ENCODE measurements at places on chromosomes 6 and 20.
A peak's percentile ranks its signal among the peaks of the same experiment; 100 is the strongest.

- no peak for DNase-seq
These were observed 37.2 kb downstream of the MGME1 start for GRCh38 chr20:18005990-18006364.

GRCh38 chr20:15603978-15604805, 969.1 kb downstream of the KIF16B start:
- no peak for DNase-seq

DNA sequence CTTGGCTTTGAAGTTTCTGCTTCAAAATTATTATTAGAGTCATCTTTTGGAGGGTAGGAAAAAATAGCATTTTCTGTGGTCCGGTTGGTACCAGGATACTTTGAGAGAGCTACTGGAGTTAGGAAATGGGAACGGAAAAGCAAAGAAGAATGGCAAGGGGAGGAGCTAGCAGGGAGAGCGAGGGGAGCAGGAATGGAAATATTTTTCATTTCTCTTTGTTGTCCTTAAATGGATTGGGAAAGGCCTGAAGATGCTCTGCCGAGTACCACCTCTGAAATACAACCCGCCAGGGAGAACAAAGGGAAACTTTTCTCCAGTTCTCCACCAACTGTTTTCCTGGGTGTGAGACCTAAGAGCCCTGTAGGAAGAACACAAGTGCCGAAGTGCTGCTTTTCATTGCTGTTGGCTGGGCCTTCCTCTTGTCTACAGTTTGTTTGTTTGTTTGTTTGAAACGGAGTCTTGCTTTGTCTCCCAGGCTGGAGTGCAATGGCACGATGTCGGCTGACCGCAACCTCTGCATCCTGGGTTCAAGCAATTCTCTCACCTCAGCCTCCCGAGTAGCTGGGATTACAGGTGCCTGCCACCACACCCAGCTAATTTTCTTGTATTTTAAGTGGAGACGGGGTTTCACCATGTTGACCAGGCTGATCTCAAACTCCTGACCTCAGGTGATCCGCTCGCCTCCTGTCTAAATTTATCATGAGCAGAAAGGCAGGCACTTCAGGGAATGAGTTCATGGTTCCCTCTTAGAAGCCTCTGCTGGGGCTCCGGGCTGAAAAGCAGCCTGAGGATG, 3.5 kb upstream of the TRAF3IP2 start:
- no peak for DNase-seq

DNA sequence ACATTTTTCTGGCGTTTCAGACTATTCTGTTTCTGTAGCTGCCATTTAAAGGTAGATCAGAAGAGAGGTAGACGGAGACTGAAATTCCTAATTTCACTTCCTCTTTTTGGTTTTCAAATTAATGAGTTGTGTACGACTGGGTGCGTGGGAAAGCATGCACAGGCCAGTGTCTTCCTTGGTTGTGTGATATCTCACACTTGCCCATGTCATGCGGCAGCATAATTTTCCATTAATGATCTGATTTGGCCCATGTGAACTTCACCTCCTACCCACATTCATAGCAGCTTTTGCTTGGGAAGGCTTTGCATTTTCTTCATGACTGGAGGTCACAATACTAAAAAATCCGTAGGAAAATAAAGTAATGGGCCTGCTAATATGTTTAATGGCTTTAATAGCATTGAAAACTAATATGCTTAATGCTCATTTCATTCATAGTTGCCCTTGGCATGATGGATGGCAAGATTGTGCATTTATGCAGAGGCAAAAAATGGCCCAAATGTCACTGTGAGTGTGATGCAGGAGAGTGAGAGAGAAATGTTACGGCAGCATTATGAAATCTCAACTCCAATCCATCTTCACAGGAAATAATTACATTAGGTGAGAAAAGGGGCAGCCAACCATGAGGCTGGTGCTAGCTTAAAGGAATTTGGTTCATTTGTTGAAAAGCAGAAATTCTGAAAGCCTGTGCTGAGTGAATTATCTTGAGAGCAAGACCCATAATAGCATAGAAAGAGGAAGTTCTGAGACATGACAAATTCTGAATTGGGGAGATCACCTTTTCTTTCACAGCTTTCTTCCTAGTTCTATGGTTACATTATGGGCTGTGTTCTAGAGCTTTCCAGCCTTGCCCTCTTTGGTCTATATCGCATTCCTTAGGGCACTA, 69.0 kb upstream of the UST start:
- DNase-seq = no peak

DNA sequence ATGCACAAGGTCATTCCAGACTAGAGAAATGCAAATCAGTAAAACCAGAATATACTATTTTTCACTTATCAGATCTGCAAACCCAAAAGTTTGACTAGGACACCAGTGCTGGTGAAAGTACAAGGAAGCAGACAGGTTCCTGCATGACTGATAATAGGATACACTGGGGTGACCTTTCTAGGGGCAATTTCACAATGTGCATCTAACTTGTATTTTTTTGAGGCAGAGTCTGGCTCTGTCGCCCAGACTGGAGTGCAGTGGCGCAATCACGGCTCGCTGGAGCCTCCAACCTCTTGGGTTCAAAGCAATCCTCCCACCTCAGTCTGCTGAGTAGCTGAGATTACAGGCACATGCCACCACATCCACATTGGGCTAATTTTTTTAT, 11.4 kb downstream of the COMMD7 start:
- no peak for DNase-seq

DNA sequence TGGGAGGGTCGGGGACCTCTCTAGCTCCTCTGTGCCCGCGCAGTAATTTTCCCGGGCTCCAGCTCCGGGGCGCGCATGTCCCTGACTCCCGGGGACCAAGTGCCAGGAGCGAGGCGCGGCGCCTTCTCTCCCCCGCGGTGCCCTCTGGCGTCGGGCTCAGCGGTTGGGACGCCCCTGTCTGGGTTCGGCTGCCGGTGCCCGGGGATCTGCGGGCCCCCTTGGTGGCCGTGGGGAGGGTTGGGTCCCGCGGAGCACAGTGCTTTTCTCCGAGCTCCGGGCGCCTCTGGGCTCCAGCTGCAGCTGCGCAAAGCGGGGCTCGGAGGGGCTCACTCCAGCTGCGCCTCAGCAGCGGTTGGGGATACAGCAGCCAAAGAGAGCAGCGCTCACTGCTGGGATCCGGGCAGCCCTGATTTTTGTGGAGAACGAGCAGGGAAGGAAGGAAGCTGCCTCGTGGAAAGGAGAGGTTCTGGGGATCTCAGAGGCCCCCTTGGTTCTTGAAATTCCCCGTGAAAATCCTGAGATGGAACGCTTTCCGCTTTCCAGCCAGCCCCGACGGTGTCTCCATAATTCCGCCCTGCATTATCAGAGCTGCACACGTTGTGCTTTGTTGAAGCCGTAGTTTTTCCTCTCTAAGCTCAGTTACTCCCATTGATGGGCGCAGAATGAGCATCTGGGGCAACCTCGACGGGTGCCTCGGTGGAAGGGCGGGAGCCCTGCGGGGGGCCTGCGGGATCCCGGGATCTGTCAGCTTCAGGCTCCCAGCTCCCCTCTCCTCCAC, 861 bp downstream of the PPP1R14C start:
- DNase-seq = peak; percentile 50

GRCh38 chr6:100116411-100117194, 122.6 kb upstream of the MCHR2 start:
- DNase-seq = peak; percentile 56

- DNase-seq = no peak
These were observed 63.2 kb downstream of the SESN1 start for GRCh38 chr6:109031416-109031815.

DNA sequence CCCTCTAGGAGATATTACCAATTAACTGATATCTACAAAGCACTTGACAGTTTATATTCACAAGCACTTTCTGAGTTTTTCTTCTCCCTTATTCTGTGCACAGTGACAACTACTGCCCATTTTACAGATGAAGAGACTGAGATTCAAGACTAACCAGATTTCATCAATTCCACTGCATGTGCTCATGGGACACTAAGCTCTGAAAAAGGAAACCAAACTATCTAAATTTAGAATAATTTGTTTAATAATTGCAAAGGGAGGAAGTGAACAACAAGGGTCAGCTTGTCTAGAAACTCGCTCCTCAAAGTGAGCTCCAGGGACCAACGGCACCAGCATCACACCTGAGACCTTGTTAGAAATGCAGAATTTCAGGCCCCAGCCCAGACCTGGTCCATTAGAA, 50.8 kb upstream of the MYLIP start:
- DNase-seq = no peak

- DNase-seq = no peak
These were observed 204.5 kb upstream of the PRDM1 start for GRCh38 chr6:105881608-105882007.

DNA sequence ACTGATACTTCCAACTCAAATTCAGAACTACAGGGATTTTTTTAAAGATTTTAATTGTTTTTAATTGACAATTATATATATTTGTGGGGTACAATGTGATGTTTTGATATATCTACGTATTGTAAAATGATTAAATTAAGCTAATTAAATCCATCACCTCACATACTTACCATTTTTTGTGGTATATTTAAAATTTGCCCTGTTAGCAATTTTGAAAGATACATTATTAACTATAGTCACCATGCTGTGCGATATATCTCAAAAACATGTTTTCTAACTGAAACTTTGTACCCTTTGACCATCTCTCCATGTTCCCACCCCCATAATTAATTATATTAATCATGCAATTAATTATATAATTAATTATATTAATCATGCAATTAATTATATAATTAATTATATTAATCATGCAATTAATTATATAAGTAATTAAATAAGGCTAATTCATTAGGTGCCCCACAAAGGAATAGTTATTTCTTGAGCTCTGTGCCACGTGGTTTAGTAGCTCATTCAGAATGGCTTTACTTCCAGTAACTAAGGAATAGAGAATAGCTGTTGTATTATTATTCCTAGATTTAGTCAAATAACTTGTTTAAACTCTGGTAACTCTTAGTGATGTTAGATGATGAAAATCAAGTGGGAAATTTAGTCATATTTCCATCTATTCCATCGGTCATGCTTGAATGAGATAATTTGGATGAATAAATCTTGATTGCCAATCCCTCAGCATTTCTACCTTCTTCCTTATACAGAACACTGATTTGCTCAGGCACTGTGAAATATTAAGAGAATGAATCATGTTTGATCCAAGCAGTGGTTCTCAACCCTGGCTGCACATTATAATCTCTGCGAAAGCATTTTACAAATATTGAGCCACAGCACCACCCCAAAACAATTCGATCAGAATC, 25.1 kb downstream of the LOC128125822 start:
- no peak for DNase-seq

DNA sequence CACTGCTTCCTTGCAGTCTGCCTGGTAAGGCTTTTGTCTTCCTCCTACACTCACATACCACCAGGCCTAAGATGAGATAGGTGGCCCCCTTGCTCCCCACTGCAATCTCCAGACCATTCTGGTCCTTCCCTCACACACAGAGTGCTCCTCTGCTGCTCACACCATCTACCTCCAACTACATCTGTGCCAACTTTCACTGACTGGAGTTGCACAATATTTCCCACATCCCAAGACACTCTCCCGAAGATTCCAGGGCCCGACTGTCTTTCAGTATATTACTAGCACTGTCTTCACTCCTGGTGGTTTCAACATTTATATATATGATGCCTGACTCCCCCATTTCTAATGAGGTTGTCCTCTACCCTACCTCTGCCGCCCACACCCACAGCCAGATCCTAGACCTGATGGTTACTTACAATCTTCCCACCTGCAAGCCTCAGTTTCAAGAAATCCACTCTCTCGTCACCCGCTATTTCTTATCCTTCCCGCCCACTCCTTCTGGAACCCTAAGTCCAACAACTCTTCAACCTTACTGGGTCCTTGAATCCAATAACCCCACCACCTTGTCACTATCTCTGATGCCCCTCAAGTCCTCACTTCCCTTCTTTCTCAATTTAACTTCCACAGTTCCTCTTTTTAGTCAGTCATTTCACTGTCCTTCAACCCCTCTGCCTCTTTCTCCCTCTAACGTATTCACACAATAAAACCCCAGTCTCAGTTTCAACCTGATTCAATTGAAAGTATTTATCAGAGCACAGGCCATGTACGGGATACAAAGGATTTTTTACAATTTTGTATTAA, 21.6 kb downstream of the RALGAPA2 start:
- DNase-seq = no peak

- no peak for DNase-seq
These were observed 2.1 kb upstream of the VWA7 start for GRCh38 chr6:31778999-31779885.

DNA sequence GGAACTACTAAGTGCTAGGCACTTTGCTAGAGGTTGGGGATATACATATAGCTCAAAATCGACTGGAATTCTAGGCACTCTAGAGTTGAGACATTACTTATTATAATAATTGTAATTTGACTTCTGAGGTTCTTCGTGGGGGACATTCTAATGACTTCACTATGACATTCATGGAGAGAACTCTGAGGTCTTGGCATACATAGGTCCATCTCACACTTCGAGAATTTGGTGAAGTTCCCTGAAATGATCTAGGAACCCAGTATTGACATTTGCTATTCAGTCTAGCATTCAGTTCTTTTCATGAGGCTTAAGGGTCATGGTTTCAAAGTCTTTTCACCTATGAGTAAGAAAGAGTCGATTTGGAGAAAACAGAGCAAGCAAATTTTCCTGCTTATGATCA, 446.6 kb upstream of the JAG1 start:
- DNase-seq = no peak

- no peak for DNase-seq
These were observed 574.8 kb downstream of the HACE1 start for GRCh38 chr6:104284872-104285271.

- DNase-seq = no peak
These were observed 19.1 kb downstream of the PTPRA start for GRCh38 chr20:2892376-2892775.

- DNase-seq = peak; percentile 57
These were observed 52.1 kb upstream of the BEND6 start for GRCh38 chr6:56902641-56903464.

Measured in right forelimb (tissue), 1 donor.